ENCODE measurements at places on chromosomes 1 and 21.

DNA sequence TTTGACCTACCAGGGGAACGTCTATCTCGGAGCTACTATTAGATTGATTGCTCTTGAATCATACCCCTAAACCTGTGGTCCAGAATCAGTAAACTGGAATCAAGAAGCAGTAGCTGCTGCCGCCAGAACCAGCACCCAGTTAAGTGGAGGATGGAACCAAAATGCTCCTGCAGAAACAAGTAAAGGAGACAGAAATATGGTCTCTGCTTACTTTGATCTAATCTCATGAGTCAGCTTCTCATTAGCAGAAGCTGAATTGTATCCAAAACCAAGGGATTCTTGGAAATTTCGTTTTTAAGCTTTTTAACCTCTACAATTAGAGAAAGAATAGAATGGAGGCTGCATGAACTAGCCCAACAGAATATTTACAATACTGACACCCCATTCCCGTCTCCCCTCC lies 42.6 kb upstream of the PIGV start:
- no peak for DNase-seq

DNA sequence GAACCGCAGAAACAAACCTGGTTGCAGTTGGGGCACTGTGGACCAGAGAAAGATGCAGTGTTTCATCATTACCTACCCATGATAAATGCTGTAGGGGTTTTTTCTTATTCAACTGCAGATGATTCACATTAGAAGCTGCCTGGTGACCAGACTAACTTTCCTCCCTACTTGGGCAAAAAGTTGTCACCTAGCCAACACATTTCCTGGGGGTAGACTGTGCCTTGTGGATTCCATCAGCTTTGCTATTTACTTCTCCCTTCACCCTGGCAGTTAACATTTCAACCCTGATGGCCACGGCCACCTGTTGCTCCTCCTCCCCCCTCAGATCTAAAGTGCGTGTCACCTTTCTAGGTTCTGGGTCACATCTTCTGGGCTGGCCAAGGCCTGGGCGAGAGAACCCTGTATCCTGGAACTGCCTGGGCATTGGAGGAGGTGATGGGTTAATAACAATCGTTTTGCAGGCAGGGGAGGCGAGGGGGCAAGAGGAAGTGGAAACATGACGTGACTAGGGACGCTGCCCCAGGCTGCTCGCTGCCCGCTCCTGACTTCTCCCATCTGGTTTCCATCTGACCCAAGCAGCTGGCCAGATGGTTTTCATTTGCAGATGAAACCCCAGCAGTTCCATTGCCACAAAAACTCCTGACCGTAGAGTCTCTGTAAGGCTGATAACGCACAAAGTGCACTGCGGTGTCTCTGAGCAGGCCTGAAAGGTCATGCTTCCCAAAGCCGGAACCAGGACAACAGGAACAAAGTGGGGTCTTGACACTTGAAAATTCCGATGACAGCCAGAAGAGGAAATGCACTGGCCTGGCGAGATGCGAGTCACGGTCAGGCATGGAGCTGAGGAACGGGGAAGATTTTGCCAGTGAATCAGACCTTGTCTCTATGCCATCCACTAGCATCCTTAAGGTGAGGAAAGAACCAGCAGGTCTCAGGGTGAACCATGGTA lies 36.6 kb downstream of the CAPZB start:
- peak; percentile 88 for DNase-seq

DNA sequence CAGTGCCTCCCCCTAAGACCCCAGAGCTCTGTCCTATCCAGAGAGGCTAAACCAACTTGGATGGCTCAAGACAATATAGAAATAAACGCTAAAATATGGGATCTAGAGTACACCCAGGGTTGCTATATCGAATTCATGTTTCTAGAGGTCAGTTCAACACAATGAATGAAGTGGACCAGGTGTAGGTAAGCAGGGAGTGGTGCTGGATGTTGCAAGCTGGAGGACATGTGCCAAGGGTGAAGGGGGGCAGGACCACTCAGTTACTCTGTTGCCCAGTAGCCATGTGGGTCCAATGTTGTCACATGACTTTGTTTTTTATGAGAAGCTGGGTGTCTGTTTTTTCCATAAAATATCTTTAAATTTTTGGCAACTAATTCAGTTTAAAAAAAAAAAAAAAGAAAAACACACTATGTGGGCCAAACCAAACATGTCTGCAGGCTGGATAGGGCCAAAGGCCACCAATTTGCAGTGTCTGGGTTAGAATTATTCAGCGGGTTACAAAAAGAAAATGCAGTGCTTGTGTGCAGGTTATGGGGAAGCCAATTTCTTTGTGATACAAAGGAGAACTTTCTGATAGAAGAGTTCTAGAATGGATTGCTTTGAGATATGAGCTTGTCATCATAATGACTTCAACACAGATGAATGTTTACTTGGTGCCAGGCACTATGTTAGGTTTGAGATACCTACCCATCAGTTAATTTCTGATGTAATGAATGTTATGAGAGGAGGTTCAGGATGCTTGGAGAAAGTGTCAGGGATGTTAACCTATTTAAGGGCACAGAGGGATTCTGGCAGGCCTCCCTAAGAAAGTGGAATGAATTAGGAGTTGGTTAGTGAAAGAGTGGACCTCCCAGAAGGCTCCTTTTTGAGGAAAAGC lies 8.9 kb downstream of the CACHD1 start:
- no peak for DNase-seq

DNA sequence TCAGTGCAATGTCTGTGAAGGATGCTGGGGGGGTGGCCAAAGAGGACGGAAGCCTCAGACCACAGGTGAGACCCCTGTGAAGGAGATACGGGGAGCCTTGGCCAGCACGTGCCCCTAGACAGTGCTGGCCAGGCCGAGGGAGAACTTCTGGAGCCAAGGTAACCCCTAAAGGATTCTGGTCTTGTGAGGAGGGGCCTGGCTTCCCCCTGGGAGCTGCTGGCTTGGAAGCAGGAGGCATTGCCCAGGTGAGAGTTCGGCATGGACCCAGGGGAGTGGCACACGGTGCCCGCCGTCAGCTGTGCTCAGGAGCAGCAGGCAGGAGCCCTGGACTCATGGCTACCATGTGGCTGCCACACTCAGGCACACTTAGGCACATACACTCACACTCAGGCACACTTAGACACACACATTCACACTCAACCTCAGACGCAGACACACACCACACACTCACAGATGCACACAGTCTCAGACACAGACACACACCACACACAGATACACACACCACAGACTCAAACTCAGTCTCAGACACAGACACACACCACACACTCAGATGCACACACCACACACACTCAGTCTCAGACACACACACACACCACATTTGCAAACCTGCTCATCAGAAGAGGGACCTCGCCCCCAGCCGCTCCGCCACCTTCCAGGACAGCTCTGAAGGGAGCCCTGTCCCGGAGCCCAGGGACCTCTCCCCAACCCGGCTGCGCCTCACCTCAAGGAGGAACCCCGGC lies 1.1 kb upstream of the COL6A2 start:
- DNase-seq, result no peak

GRCh38 chr1:48530727-48531351 lies 58.8 kb upstream of the SPATA6 start:
- DNase-seq, result peak; percentile 28

DNA sequence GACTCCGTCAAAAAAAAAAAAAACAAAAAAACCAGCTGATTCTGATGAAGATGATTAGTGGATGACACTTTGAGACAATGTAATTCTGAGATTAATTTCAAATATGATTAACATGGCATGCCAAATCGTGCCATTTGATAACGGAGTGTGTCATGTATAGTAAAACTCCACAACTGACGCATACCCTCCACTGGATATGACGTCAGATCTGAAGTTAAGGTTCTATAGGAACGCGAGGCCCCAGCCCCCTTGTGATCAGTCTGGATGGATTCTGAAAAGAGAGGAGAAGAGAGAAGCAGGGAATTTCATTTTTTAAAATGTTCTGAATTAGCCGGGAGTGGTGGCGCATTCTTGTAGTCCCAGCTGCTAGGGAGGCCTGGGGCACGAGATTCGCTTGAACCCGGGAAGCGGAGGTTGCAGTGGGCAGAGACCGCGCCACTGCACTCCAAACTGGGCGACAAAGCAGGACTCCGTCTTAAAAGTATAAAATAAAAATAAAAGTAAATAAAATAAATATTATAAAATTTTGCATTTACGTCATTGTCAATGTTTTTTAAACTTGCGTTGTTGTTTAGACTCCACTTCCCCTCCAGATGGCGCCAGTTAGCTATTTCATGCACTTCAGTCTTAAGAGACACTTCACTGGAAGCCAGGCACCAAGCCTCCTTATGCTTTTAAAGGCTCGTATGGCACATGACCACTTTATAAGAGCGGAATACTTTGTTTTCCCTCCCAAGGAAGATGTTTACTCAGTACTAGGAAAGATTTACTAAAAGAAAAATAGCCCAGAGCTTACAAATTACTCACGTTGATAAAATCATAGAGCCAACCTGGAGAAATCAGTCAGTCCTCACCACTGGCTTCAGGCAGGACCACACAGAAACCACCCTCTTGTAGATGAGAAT lies 65.5 kb downstream of the UBE2U start:
- peak; percentile 90 for DNase-seq

GRCh38 chr1:115877511-115877910 lies 36.6 kb upstream of the NHLH2 start:
- no peak for DNase-seq
